HEK293T (cell line): ENCODE measurements at places on chromosomes 5 and 9.

GRCh38 chr5:150123542-150123941 is 32.1 kb downstream of the PDGFRB start:
- no peak for DNase-seq

- DNase-seq: no peak
Measured at GRCh38 chr5:133977161-133977787, 8.8 kb upstream of the C5orf15 start.

- no peak for DNase-seq
Measured at GRCh38 chr9:16515879-16516301, 354.6 kb downstream of the BNC2 start.

DNA sequence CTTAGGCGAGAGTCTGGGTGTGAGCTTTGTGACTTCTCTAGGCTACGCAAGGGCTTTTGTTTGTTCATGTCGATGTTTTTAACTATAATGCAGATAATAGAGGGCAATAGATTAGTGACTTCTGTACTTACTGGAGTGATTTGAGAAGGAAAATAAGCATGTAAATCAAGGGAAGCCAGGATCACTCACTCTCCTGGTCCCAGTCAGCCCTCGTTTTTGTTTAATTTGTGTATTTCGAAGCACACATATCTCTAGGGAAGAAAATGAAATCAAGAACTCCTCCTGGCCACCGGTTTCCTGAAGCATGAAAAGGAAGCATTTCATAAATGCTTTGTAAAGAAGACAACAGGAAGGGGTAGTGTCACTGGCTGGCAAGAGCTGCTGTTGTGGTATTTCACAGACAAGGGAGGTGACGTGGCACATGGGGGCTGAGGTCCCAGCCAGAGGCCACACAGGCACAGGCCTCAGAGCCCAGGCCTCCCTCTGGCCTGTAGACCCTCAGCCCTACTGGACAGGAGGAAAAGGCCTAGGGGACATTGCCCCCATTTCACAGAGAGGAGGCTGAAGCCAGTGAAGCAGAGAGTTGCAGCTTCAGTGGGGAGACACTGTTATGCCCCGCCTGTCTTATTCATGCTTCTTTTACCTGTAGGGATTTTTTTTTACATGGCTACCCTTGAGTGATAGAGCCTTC is 34.1 kb downstream of the IRF1 start:
- no peak for DNase-seq

- no peak for DNase-seq
Measured at GRCh38 chr5:171315386-171315891, 6.4 kb downstream of the TLX3 start.

DNA sequence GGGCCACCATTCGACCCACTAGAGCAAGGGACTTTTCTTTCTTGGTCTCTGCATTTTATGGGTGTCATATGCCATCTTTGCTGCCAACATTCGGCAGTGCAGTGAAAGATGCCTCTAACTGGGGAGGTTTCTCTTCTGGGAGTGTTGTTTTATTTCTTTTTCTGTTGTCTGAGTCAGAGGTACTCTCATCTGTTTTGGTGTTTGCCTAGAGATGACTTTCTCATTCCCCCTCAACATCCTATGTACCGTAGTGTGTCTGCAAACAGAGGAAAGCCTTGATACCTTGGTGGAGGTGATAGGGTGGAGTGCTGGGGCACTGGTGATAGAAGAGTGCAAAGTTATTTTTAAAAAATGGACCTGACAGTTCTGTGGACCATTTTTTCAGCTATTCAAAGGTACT is 182.1 kb downstream of the ARHGAP26 start:
- DNase-seq: no peak

GRCh38 chr5:6190838-6191237 is 187.5 kb downstream of the MED10 start:
- DNase-seq: no peak

GRCh38 chr5:85533341-85534047 is 1084.2 kb upstream of the COX7C start:
- DNase-seq: no peak

- DNase-seq: no peak
Measured at GRCh38 chr5:83955916-83956315, 235.3 kb upstream of the HAPLN1 start.

DNA sequence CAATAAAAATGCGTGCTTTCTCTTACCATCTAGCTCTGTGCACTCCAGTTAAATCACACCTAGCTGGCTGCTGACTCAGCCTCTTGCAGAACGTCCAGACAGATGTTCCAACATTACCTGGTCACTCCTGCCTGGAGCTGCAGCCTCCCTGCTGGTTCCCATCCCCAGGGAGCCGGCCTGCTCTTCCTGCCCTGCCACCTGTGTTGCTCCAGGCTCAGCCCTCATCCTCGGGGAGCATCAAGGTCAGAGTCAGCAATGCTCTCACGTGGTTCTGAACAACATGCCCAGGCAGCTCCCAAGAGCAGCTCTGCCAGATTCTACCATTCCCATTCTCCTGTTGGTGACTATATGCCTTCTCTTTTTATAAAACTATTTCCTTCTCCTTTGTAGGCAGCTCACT is 81.3 kb downstream of the GADD45G start:
- DNase-seq: no peak

DNA sequence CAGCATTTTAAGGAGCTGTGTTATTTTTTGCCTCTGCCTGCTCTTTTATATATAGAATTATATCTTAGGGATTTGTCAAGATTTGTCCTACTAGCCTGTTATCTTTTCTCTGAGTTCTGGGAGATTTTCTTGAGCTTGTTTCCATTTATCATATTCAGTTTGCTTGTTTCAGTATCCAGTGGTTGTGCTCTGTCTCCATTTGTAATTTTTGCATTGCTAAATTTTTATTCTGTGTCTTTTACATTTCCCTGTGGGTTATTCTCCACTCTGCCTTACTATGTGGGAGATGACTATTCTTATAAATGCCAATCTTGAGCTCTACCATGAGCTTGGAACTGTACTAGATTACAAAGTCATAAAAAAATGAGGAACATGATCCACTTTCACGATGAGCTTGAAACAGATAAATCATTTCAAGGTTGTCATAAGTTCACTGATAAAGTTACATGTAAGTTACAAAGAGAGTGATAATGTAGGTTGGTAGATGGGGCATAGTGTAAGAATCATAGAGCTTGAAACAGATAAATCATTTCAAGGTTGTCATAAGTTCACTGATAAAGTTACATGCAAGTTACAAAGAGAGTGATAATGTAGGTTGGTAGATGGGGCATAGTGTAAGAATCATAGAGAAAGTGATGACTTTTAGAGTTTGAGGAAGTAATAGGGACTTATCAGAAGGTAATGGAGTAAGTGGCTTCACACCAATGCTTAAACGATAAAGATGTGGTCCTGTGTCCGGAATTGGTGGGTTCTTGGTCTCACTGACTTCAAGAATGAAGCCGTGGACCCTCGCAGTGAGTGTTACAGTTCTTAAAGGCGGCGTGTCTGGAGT is 287.3 kb downstream of the ADGRV1 start:
- no peak for DNase-seq
